ENCODE measurements at places on chromosomes 3 and 15.
A peak's percentile ranks its signal among the peaks of the same experiment; 100 is the strongest.

GRCh38 chr3:81951636-81952035, 190.2 kb upstream of the GBE1 start:
- DNase-seq: no peak

DNA sequence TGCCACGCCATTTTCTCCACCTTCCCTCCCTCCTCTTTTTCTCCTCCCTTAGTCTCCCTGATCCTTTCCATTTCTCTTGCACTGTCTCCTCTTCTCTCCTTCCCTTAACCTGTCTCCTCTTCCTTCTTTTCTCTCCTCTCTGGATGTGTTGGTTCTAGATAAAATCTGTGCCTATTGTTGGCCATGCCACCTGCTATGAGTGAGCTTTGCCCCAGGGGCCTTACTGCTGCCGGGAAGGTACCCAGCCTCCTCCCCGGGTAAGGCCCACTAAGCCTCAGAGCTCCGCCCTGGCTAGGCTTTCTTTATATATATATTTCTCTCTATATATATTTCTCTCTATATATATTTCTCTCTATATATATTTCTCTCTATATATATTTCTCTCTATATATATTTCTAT, 14.7 kb downstream of the GPD1L start:
- no peak for DNase-seq

DNA sequence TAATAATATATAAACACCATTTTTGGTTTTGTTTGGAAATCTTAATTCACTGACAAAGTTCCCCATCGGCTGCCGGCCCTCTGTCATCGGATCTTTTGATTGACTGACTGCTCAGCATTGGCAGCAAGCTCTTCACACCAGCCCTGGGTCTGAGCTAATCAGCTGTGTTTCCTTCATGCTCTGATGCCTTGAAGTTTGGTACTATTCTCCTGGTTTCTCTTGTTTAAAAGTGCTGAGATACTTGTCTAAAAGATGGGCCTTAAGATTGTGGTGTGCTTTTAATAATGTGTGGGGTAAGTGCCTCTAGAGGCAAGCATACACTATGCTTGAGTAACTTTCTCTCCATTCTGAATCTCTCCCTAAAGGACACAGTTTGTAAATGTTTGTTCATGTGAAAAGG, 415.5 kb upstream of the TPRG1 start:
- no peak for DNase-seq

DNA sequence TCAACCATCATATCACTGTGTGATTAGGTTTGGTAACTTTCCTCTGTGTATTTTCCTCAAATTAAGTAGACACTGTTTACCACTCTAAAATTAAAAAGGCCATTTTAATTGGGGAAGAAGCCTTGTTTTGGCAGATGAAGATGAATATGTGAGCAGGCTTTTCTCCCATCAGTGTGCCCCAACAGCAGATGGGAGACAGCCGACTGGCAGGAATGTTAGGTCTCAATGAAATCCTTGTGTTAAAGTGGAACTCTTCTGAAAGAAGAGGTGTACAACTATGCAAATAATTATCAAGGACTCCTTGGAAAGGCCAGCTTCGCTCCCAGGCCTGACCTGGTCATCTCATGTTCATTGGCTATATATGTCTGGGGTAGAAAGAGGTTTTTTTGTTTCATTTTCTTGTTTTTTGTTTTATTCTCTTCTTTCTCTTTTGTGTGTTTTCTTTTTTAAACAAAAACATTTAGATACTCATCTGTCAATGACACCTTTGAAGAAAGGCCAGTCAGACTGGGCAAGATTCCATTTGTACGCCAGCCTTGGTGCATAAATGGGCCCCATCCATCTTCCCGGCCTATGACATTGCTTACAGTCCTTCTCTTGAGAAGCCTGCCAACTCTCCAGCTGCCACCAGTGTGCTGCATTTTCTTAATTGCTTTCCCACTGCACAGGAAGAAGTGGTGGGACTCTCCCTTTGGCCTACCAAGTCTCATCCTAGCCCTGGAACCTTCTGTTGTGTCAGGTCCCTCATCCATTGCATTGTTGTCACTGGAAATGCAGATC, 25.8 kb downstream of the LRTM1 start:
- DNase-seq: no peak

DNA sequence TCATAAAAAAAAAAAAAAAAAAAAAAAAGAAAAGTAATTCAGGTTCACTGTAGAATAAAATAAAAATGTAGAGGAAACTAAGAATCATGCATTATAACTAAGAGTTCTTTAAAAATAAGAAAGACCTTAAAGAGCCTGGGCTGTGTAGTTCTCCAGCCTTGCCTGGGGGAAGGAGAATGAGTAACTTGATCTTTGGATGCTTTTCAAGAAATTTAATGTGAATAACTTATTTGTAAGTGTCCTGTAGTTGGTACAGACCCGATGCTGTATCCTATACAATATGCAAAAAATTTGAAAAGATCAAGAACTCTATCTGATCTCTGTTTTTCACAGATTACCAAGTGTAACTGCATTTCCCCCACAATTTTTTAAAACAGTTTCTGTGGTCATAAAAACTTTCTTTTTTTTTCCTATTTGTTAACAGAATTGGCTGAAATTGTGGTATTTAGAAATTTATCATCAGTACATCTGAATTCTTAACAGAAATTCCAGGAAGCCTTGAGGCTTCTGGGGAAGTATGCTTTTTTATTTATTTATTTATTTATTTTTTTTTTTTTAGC, 195.3 kb downstream of the THRB start:
- DNase-seq: no peak

- no peak for DNase-seq
Observed at GRCh38 chr15:86295511-86295910, 215.8 kb downstream of the AGBL1 start.

DNA sequence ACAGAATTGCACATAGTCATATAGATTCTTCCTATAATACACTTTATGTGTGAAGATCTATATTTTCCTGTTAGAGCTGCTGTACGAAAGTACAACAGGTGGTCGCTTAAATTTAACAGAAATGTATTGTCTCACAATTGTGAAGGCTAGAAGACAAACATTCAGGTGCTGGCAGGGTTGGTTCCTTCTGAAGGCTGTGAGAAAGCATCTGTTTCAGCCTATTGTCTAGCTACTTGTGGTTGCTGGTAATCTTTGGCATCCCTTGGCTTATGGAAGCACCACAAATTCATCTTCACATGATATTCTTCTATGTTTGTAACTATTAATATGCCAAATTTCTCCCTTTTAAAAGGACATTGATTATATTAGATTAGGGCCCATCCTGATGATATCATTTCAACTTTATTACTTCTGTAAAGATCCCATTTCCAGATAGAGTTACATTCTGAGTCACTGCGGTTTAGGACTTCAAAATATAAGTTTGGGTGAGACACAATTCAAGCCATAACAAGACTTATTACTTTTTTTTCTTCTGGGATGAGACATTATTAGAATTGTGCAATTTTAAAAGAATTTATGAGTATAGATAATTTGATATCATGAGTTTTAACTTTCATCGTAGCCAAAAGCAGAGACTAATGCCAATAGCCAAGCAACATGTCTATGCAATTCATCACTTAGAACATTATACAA, 248.1 kb upstream of the BCHE start:
- no peak for DNase-seq

DNA sequence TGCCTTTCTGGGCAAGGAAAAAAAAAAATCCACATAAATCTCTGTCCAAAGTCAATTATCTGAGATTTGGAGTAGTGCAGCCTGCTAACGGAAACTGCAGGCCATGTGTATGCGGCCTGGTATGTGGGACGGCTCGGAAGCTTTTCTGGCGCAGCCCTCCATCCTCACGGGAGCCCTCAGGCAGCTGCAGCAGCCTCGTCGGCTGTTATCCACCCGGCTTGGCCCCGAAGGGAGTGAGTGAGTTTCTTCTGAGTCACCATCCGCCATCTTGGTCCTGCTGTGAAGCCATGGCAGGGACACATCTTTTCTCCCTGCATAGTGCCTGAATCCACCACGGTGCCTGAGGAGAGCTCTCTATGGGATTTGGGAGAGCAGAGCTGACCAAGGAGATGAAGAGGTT, 62.8 kb downstream of the POLR2M start:
- no peak for DNase-seq

DNA sequence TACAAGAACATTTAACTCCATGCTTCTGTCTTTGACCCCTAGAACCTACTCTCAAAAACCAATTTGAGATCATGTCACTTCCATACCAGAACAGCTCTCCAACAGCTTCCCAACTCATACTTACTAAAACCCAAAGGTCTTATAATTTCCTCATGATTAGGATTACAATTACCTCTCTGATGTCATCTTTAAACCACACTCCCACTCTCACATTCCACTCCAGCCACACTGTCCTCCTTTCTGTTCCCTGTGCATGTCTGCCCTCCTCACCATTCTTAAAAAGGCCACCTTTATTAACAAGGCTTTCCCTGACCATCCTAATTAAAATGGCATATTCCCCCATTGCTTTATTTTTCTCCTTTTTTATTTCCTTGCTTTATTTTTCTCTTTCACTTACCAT, 18.9 kb downstream of the PHC3 start:
- DNase-seq: no peak

- DNase-seq: no peak
Observed at GRCh38 chr3:74624301-74624700, 9.8 kb upstream of the CNTN3 start.

- DNase-seq: no peak
Observed at GRCh38 chr3:140365872-140366697, 311.8 kb upstream of the TRIM42 start.

DNA sequence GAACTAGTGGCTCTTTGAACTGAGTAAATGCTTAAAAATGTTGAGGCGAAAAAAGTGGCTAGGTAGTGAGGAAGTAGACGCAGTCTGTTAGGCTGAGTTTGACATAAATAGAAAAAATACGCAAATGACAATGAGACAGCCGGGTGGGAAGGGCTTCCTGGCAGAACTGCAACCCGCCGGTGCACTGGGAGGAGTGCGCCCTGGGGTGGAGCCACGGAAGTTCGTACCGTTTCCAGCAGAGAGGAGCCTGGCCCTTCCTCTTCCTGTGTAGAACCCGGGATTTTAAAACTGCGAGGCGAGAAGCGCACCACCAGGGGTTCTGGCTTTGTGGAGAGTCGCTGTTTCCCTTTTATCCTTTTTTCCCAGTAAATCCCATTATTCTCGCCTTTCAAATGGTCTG, 602.6 kb downstream of the PYDC2 start:
- DNase-seq: no peak

DNA sequence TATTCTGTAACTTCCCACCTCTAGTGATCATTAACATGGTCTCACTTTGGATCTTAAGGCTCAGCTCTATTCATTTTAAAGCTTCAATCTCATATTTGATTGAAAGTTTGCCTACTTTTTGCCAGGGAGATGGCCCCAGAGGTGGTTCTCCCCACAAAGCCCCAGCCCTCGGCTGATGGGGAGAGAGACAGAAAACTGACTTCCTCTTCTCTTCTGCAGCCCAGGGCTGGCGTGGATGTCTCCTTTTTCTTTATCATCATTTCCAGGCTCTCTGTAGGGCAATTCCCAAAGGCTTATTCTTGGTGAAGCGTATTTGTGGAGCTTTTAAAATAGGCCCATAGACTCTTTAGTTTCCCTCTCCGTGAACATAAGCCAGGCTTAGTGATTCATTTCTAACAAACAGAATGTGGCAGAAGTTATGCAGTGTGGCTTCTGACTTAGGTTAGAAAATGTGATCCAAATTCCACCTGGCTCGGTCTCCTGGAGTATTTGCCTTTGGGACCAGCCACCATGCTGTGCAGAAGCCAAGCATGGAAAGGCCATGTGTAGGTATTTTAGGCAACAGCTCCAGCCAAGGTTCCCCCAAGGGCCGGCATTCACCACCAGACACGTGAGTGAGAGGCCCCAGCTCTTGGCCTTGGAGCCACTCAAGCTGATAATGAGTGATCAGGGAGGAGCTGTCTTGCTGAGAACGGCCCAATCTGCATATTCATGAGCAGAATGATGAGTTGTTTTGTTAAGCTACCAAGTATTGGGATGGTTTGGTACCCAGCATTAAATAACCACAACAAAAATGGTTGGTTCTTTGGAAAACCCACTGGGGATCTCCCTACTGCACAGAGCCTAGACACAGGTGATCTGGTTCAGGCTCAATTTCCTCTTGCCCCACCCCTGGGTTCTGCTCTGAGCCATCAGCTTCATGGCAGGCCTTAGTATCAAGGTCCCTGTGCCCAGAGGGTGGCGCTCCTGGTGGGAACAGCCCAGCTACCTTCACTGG, 353.2 kb upstream of the PROK2 start:
- peak; percentile 25 for DNase-seq

DNA sequence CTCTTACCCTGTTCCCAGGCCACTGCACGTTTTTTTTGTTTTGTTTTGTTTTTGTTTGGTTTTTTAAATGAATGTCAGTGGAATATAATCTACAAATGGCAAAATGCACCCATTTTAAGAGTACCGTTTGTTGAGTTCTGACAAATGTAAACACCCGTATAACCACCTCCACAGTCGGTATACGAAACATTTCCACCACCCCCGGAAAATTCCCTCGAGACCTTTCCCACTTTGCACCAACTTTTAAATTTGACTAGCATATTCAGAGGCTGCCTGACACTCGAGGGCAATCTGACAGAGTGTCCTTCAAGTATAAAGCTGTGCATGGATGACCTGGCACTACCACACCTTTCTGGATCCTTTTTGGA, 613 bp upstream of the ARHGEF3 start:
- no peak for DNase-seq

DNA sequence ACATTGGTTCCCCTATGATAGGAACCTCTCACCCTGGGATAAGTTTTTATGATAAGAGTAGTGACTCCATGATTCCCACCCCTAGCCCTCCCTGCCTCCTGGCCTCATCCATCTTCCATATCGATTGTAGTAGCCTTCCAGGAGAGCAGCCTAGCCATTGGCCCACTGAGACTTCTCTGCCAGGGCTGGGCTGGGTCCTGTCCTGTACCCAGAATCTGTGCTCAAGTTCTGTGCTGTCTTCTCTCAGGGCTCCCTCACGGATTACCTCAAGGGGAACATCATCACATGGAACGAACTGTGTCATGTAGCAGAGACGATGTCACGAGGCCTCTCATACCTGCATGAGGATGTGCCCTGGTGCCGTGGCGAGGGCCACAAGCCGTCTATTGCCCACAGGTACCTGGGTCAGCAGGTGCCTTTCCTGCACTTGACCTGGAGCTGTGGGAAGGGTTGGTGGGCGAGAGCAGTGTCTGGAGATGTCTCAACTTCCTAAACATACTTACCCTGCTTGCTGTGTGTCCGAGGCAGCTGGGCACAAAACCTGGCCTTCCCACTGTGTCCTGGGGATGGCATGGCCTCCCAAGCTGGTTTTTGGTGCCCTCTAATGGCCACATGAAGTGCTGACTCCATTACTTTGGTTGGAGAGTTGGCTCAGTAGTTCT, 16.6 kb upstream of the EXOG start:
- peak; percentile 57 for DNase-seq

- DNase-seq: no peak
Observed at GRCh38 chr3:161989012-161989411, 492.4 kb downstream of the OTOL1 start.

GRCh38 chr3:190849607-190850006, 12.9 kb downstream of the GMNC start:
- DNase-seq: no peak

DNA sequence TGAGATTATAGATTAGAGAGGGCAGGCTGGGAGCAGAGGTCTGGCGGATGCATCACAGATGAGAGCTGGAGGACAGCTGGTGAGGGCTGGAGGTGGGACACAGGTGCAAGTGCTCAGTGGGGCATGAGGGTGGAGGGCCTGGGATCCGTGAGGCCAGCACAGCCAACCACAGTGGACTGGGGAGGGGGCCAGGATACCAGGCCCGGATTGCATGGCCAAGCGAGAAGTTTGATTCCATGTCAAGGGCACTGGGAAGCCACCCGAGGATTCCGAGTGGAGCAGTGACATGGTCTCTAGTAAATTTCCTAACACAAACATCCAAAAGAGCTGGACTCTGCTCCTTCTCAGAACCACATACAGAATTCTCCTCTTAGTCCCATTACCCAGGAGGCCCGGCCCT, 44.0 kb upstream of the SLC41A3 start:
- no peak for DNase-seq

- no peak for DNase-seq
Observed at GRCh38 chr3:118943597-118943996, 91.0 kb downstream of the IGSF11 start.
